Lower leg skin (tissue), 4 donors: ENCODE measurements at places on chromosomes 16 and 17. TPM values are rescaled to one million over a fixed set of nuclear protein-coding genes. Genes with fewer than 3 reads are reported as not detected.
A peak's percentile ranks its signal among the peaks of the same experiment; 100 is the strongest.

- peak; percentile 93 for DNase-seq
Measured at GRCh38 chr16:89921702-89922476, 1.3 kb upstream of the TUBB3 start.

DNA sequence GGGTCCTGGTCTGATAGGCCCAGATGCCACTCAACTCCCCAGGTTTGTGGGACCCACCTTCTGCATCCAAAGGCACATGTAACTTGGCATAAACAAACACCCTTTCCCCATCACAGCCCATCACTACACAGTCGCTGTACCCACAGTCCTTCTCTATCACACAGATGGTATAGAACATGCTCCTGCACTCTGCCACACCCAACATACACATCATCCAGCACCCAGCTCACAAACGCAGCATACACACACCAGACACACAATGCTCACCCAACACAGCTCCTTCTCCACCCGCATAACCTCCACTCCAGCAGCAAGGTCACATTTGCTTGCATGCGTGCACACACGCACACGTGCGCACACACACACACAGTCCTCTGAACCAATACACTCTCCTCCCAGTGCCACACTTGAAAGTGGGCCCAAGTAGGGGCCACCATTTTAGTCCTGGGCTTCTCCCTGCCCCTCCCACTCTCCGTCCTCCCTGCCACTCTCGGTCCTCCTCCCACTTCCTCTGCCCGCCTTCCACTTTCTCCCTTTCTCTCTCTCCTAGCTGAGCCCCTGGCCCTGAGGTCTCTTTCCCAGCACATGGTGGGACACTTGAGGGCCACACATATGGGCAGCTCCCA, 8.5 kb upstream of the TMEM92 start:
- DNase-seq: no peak

DNA sequence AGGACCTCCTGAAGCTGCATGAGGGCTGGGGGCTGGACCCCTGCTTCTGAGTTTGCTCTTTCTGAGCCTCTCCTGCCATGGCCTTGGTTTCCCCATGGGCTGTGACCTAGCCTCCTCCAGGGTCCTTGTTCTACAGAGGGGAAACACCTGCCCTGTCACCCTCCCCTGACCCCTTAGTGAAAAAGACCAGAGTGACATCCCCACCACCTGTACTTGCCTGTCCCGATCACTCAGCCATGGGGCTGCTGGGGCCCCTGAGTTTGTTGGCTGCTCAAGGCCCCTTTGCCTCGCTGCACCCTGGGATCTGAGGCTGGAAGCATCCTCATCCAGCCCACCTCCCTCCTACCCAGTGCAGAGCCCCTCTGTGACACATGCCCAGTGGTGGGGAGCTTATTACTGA, 800 bp downstream of the NOD2 start:
- no peak for DNase-seq

ZFPM1 gene
- total RNA-seq: 4.0 TPM

SPNS2 gene
- total RNA-seq: 132 TPM
